ENCODE measurements at places on chromosomes 1 and 21. TPM values are rescaled to one million over a fixed set of nuclear protein-coding genes. Genes with fewer than 3 reads are reported as not detected.

SMIM1 gene
- total RNA-seq: 8.5 TPM

C4BPA gene
- total RNA-seq: 65.2 TPM

HHIPL2 gene
- total RNA-seq: 0.97 TPM

CD101 gene
- 105 TPM for total RNA-seq

C4BPB gene
- total RNA-seq: 10.4 TPM

HPDL gene
- not detected for total RNA-seq

RPF1 gene
- total RNA-seq: 31.1 TPM

RNU1-3 gene
- 6,803 TPM for total RNA-seq

RAB25 gene
- 58.0 TPM for total RNA-seq

SLC9C2 gene
- total RNA-seq: 1.4 TPM

RHOU gene
- 22.9 TPM for total RNA-seq

CYP4Z1 gene
- total RNA-seq: 1.4 TPM

SPRR2B gene
- not detected for total RNA-seq

CELA2B gene
- not detected for total RNA-seq

DNA sequence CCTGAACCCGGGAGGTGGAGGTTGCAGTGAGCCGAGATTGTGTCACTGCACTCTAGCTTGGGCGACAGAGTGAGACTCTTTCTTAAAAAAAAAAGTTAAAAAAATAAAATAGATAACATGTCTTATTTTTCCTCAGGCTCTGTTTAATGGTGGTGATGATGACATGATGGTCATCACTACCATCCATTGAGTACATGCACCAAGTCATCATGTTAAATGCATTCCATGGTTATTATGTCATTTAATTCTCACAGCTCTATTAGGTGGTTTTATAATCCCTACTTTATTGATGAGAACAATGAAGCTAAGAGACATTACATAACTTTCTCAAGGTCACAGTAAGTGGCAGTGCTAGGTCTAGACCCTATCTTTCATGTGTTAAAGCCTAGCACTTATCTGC is 34.4 kb upstream of the MAB21L3 start:
- no peak for DNase-seq

DNA sequence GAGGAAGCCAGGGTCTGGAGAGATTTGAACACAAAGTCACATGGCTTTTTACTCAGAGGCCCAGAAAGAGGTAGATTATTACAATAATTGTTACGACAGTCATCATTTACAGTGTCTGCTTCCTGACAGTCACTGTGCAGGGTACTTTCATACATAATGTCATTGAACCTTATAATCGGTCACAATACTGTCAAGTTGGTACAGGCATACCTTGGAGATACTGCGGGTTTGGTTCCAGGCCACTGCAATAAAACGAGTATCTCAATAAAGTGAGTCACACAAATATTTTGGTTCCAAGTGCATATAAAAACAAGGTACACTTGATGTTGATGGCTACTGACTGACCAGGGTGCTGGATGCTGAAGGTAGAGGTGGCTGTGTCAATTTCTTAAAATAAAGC is 112.6 kb downstream of the NOS1AP start:
- no peak for DNase-seq

DNA sequence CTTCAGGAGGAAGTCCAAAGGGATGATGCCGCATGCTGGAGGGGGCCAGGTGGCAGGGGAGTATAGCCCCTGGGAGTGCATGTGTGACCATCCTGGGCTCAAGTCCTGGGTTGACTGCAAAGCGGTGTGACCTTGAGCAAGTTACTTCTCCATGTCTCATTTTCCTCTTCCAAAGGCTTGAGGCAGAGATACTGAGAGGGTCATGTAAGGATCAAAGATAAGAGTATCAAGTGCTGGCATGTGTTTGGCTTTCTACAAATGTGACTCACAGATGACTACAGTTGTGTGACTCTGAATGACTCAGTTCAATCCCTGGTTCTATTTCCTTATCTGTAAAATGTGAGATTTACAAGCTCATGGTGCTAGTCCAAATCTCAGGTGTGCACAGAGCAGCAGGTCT is 26.1 kb downstream of the PROK1 start:
- no peak for DNase-seq

GRCh38 chr1:80531182-80531581 is 1269.6 kb upstream of the ADGRL2 start:
- no peak for DNase-seq

DNA sequence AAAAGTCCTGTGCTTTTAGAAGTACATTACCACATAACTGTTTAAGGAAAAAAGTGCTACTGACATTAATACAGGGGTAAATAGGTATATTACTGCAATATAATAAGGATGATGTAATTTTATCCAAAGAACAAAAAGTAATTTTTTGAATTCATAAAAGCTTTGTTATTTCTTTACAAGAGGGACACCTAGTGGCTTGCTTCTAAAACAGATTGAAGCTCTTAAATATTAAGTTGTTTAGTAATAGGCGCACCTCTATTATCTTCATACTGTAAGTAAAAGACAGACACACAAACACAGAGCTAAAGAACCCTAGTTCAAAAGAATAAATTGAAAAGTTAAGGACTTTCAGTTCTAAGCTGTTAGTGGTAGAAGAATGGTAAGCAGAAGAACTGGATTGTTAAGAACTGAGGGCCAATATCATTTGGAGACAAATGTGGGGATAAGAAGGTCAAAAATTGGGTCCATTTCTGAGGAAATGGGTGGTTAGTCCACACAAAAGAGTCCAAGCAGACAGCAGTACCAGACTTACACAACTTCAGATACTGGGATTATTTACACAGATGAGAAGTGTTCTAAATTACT is 15.4 kb downstream of the ZNHIT6 start:
- no peak for DNase-seq

- no peak for DNase-seq
Measured at GRCh38 chr1:110596312-110596711, 9.8 kb downstream of the KCNA2 start.

DNA sequence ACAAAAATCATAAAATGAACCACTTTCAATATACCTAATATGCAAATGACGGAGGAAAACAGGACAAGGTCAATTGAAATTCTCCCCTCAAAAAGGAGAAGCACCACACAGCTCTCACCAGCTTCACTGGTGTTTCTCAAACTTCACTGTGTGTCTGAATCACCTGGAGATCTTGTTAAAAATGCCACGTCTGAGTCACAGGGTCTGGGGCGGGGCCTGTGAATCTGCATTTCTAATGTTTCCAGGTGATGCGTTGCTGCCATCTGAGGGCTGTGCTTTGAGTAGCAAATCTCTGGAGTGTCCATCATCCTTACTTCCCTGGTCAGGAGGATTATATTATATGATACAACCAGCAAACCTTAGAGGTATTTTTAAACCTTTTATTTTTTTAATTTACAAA is 9.0 kb downstream of the CLDN19 start:
- no peak for DNase-seq

- no peak for DNase-seq
Measured at GRCh38 chr21:40967771-40968170, 120.8 kb upstream of the DSCAM start.

DNA sequence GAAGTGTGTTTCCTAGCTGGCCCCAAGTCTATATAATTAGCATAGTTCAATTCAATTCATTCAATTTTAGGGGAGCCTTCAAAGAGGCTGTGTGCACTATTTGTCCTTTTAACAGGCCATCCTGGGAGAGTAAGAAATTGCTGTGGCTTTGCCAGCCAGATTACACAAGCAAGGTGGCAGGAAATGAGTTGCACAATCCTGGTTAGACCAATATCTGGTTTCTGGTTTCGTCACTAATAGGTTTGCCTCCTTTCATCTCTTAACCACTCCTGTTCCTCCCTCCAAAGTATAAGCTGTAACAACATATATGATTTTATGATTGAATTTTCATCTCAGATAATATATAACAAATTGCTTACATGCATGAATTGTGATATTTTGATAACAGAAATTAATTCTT is 84.1 kb upstream of the NEGR1 start:
- no peak for DNase-seq

DNA sequence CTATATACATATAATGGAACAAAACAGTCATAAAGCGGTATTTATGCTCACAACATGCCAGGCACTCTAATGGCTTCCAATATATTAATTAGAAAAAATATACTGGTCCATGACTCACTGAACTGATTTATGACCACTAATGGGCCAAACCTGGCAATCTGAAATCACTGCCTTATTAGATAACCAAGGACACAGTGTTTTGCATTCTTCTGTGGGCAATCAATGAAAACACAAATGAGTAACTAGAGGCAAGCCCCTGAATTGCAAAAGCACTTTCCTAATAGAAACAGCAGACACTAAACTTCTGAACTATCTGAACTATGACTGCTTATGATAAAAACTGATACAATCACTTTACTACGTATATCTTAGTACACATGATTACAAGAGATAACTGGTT is 3.5 kb downstream of the GCLM start:
- DNase-seq: no peak

DNA sequence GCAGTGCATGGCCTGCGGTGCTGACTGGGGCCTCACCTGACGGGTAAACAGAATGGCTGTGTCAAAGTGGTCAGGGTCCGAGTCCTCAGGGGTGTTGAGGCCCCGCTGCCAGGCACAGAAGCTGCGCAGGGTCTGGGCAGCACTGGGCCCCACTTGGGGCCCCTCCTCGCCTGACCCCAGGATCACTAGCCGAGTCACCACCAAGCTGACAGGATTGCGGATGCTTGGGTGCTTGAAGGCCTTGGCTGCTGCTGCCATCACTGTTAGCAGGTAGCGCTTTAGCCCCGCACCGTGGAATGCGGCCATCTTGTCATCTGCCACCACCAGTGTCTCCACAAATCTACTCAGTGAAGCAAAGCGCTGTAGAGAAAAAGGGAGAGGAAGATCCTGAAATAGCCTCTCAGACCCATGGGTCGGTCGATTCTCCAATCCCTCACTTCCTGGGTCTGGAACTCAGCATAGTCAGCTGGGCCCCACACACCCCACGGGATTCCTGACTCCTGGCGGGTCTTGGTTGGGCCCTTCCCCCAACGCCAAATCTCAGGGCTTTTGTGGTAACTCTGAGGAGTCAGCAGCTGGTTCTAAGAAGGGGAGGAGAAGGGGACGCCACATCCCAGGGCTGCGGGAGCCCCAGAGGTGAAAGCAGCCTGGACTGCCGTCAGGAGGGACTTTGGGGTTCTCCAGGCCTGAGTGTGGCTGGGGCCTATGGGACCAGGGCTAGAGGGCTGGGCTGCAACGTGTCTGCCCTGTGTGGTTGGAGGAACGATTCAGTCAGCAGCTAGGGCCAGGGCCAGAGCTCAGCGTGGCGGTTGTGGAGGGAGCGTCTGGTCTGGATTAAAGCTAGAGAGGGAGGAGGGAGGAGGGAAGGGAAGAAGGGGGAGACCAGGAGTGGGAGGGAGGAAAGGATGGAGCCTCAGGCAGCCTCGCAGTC is 2.1 kb downstream of the ADAMTS4 start:
- no peak for DNase-seq

DNA sequence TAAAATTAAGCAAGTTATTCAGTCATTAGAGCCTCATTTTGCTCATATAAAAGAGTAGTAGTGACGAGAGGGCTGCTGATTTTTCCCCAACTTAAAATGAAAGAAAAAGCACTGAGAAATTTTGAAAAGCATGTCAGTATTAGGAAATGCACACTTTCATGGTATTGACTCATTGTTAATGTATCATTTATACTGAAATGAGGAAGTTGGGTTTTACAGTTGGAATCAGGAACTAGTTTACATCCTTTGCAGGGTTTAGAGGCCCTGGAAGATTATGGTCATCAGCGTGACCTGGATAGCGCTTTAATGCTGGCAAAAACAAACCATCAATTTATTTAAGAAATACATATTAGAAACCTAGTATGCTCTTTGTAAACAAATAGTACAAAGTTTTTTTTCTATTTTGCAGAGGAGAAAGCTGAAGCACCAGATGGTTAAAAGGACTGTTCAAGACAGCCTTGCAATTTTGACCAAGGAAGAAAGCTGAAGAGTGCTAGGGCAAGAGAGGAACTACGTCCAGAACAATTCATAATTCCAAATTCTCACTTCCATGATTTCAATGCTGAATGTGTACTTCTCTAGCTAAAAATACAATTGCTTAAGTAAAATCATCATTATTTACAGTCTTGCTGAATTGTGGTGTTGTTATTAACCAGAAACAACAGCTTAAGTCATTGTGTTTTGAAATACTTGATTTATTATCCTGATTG is 94.8 kb upstream of the SGIP1 start:
- DNase-seq: no peak

DNA sequence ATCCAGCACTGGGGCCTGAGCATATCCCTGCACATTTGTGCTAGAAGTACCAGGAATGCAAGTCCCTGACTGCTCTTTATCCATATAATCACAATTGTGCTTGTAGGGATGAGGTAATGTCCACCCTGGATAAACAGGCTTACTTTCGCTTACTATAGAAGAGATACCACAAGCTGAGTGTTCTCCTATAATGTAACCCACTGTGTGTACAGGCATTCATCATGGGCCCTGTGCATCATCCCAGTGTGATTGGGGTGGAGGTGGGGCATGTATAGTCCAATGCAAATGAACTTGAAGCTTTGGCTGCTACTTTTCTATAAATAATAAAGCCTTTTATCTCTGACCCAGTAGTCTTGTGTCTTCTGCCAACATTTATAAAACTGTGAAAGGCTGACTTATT is 69.3 kb downstream of the MAN1A2 start:
- DNase-seq: no peak

- no peak for DNase-seq
Measured at GRCh38 chr1:96989302-96989701, 267.7 kb downstream of the PTBP2 start.

DNA sequence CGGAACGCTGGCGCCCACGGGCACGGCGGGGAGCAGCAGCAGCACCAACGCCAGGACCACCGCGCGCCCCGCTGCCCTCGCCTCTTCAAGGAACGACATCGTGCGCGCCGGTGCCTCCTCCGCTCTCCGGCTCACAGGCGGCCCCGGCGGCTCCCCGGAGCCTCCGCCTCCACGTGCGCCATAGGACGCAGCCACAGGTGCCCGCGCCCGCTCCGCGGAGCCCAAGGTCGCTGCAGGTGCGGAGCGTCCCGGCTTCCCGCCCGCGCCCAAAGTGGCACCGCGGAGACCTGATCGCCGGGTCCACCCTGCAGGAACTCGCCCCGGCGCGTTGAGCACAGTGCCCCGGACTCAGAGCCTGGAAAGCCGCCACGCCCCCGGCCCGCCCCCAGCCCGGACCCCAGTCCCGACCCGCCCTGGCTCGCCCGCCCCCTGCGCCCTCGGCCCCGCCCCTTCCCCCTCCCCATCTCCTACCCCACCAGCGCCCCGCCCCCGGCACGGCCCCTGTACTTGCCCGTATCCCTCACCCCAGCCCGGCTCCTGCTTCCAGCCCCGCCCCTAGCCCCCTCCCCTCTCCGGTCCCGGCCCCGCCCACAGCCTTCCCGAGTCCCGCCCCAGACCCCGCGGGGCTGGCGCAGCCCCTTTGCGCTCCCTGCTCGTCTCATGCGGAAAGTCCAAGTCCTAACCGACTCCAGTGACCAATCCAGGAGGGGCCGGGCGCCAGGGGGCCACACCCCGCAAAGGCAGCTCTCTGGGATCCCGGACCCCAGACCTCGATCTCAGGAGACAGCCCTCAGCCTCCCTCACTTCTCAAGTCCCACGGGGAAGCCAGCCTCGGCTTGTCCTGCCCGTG is at the start of gene MEGF6:
MEGF6 (minus strand) TSS at position 339 of the 850 bp plus-strand sequence; CDS start at position 99, 240 bp downstream.
- peak; percentile 85 for DNase-seq
